Uterine smooth muscle cell (primary cell): ENCODE measurements at places on chromosomes 7 and 10. TPM values are rescaled to one million over a fixed set of nuclear protein-coding genes. Genes with fewer than 3 reads are reported as not detected.

The ATRNL1 gene
- 0.62 and 1.00 TPM in 2 replicates for total RNA-seq

The FBXL13 gene
- total RNA-seq = 1.1 and 1.2 TPM in 2 replicates

The SLC13A1 gene
- not detected in 2 replicates for total RNA-seq

The SMKR1 gene
- 0.25 and 0.44 TPM in 2 replicates for total RNA-seq

The SLC18A3 gene
- not detected in 2 replicates for total RNA-seq

The CALHM3 gene
- not detected in 2 replicates for total RNA-seq
